ENCODE measurements at places on chromosomes 11 and 22. TPM values are rescaled to one million over a fixed set of nuclear protein-coding genes. Genes with fewer than 3 reads are reported as not detected.

Gene LRRC74B
- not detected for total RNA-seq

Gene SERPIND1
- total RNA-seq = not detected

Gene ZC3H12C
- total RNA-seq = 14.1 TPM

Gene PATE2
- not detected for total RNA-seq

Gene SLC17A6
- not detected for total RNA-seq

Gene DGAT2
- 3.9 TPM for total RNA-seq

Gene CECR2
- total RNA-seq = 0.09 TPM

Gene LSP1
- total RNA-seq = not detected

Gene ZP1
- total RNA-seq = not detected

Gene SDHAF2
- total RNA-seq = 41.9 TPM
